ENCODE measurements at places on chromosomes 3 and 15. TPM values are rescaled to one million over a fixed set of nuclear protein-coding genes. Genes with fewer than 3 reads are reported as not detected.

- no peak for DNase-seq
These were observed 230.7 kb upstream of the TMC3 start for GRCh38 chr15:81604713-81605112.

- no peak for DNase-seq
These were observed 670 bp upstream of the ATP13A3 start for GRCh38 chr3:194487289-194488054.

DNA sequence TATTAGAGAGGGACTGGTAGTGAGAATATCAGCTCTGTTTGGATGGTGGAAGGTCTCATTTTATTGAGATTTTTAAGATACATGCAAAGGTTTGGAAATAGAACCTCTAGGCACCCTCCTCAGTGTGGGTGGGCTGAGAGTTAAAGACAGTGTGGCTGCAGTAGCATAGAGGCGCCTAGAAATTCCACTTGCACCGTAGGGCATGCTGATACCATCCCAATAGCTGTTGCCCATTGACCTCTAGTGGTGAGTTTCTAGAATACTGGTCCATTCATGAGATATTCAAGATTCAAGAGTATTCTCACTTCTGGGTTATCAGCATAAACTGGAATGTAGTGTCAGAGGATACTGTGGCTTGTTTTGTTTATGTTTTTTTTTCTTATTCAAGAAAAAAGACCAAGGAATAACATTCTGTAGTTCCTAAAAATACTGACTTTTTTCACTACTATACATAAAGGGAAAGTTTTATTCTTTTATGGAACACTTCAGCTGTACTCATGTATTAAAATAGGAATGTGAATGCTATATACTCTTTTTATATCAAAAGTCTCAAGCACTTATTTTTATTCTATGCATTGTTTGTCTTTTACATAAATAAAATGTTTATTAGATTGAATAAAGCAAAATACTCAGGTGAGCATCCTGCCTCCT lies 87.2 kb downstream of the TGFBR2 start:
- peak; percentile 54 for DNase-seq

DNA sequence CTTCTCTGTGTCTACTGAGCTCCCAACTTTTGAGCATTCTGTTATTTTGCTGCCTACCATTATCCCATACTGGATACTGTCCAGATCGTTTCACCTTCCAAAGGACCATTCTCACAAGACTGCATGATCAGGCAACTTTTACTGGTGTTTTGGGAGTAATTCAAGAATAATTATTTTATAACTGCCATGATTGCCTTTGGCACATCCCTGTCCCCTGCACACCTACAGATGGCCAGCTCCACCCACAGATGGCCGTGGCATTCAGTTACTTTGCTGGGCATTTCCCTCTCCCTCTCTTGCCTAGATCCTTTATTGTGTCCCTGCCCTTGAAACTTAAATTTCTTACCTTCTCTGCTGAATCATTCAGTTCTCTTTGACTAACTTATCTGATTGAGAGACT lies 263.9 kb downstream of the DIPK2A start:
- no peak for DNase-seq

DNA sequence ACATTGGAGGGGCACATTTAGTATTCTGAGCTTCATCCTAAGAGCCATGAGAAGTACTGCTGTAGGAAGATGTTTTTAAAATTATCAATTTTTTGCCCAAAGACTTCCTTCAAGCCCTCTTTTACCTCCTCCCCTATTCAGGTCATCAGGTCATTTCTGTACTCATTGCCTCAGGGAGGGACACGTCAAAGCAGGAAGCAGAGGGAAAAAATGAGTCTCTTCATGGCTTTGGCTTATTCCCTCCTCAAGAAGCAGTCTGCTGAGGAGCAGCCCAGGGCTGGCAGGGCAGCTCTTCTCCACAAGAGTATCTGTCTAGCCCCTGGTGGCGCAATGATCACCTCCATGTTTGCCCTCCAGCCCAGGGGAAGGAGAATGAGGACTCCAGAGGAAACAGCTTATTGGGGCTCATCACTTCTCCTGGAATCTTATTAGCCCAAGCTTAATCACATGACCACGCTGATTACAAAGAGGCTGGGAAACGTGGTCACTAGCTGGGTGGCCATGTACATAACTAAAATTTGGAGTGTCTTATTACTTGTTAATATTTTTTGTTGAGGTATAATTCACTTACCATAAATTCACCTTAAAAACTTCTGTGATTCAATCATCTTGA lies 44.2 kb upstream of the GATA2 start:
- no peak for DNase-seq

DNA sequence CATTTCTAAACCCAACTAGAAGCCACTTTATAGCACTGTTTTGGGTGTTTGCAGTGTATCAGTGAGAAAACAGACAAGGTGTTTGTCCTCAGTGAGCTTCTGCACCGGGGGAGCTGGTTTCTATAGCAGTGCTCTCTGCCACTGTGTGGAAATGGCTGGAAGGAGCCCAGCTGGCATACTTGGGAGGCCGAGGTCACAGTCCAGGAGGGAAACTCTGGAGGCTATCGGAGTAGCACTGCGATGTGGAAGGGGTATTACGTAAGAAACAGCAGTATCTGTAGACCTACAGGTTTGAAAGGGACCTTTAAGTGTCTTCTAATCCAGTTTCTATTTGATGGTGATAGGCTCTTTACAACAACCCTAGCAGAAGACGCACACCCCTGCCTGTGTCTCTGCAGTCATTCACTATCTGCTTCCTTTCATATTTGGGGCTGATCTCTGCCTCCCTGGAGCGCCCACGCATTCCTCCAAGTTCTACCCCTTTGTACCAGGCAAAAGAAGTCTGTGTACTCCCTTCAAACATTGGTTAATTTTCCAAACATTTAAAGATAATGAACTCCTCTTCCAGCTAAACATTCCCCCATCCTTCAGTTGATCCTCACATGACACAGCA lies 87.4 kb upstream of the ADAMTS17 start:
- DNase-seq = no peak

- DNase-seq = no peak
These were observed 13.7 kb upstream of the ALCAM start for GRCh38 chr3:105352976-105353375.

SCN5A gene
- 2.3 TPM for total RNA-seq

GPR87 gene
- 15.5 TPM for total RNA-seq

PLIN1 gene
- total RNA-seq = not detected

Measured in astrocyte (in vitro differentiated cells and primary cell).